Type B pancreatic cell (in vitro differentiated cells): ENCODE measurements at places on chromosomes 3 and 15. TPM values are rescaled to one million over a fixed set of nuclear protein-coding genes. Genes with fewer than 3 reads are reported as not detected.

DNA sequence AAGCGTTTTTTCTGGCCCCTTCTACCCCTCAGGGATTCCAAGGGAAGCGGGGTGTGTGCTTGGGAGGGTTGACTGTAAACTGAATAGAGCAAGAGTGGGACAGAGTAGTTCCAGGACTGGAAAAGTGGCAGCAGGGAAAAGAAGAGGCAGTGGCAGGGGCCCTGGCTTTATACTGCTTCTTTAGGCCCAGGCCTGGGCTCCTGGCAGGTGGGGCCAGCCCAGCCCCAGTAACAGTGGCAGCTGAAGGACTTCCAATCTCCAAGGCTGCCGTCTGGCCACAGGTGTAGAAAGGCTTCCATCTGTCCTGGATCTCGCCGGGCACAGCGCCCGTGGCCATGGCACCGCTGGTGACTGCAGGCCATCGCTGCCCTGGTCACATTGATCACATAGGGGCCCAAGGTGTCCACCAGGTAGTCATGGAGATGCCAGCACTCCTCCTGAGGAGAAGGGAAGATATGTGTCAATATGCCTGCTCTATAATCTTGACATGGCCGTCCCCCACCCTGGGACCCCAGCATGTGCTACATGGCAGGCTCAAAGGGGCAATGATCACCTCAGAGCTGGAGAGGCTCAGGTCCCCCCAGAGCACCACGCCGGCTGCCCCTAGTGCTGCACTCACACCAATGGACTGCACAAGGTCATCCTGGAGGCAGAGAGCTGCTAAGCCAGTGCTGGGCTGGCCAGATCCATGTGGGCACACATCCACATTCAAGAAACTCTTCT is 1.0 kb upstream of the IFRD2 start:
- DNase-seq = no peak

GRCh38 chr15:37106490-37107001 is 6.2 kb upstream of the MEIS2 start:
- DNase-seq = no peak

- DNase-seq = no peak
Observed at GRCh38 chr3:173584093-173584837, 186.7 kb downstream of the NLGN1 start.

- DNase-seq = no peak
Observed at GRCh38 chr3:20028905-20029331, 11.3 kb upstream of the KAT2B start.

GRCh38 chr3:185968168-185968567 is 30.4 kb upstream of the TRA2B start:
- no peak for DNase-seq

DNA sequence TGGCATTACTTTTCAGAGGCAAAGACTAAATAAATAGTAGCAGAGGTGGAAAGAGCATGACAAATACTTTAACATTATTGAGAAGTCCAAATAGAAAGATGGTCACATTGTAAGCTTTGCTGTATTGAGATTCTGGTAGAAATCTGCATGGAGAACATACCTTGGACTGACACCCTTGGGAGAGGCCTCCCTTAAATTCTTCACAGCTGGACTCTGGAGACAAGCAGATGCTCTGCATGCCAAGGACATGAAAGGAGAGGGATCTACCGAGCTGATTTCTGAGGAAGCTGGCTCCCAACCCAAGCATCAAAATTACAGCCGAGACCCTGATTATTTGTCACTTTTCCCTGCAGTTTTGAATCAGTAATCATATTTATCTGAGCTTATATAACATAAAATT is 212.5 kb upstream of the COL8A1 start:
- DNase-seq = no peak

DNA sequence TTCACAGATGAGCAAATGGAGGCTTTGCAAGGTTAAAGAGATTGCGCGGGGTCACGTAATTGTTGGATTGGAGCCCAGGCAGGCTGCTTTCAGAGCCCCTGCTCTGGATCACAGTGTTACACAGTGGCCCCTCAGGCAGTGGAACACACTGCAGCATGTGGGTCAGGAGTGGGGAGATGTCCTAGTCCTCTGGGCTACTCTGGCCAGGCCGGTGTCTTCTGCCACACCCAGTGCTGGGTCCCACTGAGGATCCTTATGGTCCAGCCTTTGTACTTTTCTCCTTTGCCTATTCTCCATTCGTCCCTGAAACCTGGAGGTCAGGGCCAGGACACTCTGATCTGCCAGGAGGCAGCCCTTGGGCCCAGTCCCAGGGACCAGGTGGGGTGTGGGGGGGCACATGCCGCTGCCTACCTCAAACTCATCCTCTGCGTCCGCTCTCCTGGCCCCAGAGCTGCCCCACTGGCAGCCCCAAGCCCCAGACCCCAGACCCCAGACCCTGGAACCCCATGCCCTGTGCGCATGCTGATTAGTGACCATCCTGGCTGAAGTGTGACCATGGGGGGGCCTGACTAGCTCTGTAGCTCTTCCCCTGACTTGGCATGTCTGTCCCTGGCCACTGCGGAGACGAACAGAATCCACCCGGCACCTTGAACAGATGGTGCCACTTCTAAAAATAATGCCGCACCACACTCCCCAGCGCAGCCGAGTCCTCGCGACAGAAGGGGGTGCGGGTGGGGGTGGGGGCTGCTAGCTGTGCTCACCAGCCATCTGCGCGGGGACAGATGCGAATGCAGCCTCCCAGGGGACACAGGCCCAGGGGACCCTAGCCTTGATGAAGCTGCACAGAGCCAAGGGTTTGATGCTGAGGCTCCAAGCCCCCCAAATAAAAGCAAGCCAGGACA is 41.6 kb downstream of the ATP2B2 start:
- no peak for DNase-seq

DNA sequence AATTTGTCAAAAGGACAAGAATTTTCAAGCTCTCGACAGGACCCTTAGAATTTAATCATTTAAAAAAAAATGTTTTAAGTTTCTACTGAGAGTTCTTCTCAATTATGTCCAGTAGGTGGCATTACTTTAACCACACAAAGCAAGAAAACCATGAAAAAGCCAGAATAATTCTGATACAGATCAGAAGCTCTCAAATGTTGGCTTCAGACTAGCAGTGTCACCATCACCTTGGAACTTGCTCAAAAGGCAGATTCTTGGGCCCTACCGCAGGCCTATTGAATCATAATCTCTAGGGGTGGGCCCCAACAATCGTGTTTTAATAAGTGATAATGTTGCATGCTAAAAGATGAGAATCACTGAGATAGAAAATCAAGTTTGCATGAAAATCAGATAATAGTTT is 99.5 kb upstream of the KCNMB2 start:
- no peak for DNase-seq

DNA sequence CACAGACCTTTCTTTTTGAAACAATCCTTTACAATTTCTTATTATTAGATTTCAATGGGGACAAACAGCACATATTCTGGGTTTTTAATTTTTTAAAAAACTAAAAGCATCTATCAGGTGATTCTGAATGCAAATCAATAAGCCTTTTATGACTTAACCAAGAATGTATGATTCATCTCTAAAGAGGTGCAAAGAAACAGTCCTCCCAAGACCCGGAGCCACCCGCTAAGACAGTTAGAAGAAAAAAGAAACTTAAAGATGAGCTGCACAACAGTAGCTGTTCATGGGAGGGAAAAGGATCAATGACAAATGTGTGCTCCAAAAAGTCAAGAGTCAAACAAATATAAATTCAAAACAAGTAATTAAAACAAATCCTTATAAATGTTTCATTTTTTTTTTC is 319.5 kb downstream of the THSD4 start:
- no peak for DNase-seq

Gene GPR176
- 0.95 and 7.2 TPM in 2 replicates for total RNA-seq

Gene HCN4
- 3.8 and 6.6 TPM in 2 replicates for total RNA-seq

Gene POLR2H
- total RNA-seq = 87.8 and 90.5 TPM in 2 replicates

Gene MYZAP
- total RNA-seq = 5.7 and 9.9 TPM in 2 replicates

Gene ASB14
- total RNA-seq = not detected in 2 replicates
